ENCODE measurements at places on chromosomes 2 and 18.

DNA sequence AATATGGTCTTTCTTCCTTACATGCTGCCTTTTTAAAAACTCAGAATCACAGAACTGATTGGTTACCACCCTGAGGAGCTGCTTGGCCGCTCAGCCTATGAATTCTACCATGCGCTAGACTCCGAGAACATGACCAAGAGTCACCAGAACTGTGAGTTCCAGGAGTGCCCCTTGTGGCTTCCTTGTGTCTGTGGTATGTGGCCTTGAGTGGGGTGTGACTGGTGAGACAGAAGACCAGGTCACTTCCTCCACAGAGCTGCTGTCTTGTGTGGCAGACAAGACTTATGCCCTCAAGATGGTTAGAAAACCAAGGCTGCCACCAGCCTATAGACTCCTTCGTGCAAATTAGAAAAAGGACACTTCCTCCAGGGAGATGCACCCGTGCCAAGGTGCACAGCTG is 72.6 kb downstream of the EPAS1 start:
- no peak for DNase-seq

GRCh38 chr2:36582538-36582937 is 15.4 kb downstream of the FEZ2 start:
- no peak for DNase-seq

GRCh38 chr2:44148999-44149398 is 19.7 kb upstream of the PPM1B start:
- DNase-seq: no peak

DNA sequence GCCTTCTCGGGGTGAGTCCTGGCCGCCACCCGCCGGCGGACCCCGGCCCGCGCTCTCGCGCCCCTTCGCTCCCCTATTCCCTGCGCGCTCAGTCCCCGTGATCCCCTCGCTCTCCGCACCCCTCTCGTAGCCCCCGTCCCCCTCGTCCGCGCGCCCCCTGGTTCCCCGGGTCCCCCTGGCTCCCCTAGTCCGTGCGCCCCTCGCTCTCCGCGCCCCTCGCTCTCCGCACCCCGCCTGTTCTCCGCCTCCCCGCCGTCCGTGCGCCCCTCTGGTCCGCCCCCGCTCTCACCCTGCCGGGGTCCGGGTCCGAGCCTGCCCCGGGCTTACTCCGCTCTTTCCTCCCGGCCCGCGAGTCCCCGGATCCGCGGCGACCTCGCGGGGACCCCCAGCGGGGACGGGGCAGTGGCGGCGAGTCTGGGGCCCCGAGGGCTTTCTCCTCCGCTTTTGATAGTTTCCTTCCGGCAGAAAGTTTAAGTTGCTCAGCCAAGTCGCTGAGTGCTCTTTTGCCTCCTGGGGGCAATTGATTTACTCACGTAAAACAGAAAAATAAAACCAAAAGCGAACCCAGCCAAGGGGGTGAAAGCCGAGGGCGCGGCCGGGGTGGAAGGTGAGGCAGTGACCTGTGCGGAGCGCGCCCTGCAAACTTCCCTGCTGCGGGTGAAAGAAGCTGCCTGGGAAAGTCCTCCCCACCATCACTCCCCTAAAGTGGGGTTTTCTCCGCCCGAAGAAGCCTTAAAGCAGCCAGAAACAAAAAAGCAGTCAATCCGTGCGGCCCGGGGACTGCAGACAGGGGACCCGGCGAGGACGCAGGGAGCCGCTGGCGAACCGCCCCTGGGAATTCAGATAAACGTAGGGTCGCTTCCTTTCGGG is 568 bp downstream of the RAB31 start:
- DNase-seq: no peak

DNA sequence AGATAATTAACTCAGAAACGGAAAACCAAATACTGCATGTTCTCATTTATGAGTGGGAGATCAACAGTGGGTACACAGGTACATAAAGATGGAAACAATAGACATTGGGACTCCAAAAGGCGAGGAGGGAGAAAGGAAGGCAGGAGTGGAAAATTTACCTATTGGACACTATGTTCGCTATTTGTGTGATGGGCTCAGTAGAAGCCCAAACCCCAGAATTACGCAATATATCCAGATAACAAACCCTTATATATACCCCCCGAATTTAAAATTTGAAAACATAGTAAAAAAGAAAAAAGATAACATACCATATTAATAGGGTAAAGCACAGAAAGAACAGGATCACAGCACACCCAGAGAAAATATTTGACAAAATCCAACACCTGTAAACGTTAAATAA is 1351.7 kb upstream of the FAM98A start:
- no peak for DNase-seq

All from cerebellar nuclear complex (tissue), 1 donor.